ENCODE measurements at places on chromosomes 16 and 17.

- DNase-seq: no peak
These were observed 30.9 kb downstream of the CLTC start for GRCh38 chr17:59650642-59651041.

- DNase-seq: no peak
These were observed 18.0 kb downstream of the CD7 start for GRCh38 chr17:82299452-82299851.

- peak; percentile 20 for DNase-seq
These were observed 39.3 kb downstream of the CYB561 start for GRCh38 chr17:63406689-63407330.

DNA sequence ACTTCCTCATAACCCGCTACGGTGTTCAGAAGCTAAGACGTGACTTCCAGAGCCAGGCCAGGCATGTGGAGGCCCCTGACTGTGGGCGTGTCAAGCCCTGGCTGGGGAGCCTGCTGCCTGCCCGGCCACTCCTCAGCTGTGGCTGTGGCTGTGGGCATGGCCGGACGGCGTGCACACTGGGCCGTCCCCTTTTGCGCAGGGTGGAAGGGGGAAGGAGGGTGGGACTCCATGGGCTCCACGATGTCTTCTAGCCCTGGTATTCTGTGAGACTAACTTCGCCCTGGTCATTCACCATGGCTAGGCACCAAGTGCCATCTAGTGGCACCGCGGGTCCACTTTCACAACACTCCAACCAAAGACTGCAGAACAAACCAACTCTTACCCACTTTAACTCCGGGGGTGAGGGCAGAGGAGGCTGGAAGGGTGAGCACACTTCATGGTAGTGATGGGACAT lies 67.9 kb downstream of the N4BP1 start:
- DNase-seq: no peak

GRCh38 chr17:17682293-17682736 lies 1.1 kb downstream of the RAI1 start:
- DNase-seq: no peak

DNA sequence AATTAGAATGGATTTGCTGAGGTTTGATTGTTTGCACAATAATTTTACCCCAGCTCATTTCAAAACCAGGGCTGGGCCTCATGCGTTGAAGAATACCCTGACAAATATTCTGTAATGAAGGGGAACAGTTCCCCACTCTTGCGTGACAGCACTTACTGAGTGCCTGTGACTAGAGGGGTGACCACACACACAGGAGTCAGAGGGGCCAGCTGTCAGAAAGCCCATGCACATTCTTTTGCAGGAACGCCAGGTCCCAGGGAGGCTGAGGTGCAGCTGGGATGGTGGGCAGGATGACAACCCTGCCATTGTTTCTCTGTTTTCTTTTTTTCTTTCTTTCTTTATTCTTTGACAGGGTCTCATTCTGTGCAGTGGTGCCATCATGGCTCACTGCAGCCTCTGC lies 44.6 kb downstream of the SMPD3 start:
- DNase-seq: no peak

All from stimulated activated CD8-positive, alpha-beta memory T cell treated with anti-CD3 and anti-CD28 coated beads, Interleukin-7, amount 100 ng/mL, for 4 hours (primary cell).